Tibial artery (tissue), 4 donors: ENCODE measurements at places on chromosomes 4 and X.

- DNase-seq = no peak
Observed at GRCh38 chrX:10120828-10121227, 35.9 kb upstream of the CLCN4 start.

GRCh38 chr4:137530176-137530575, 2.1 kb downstream of the PCDH18 start:
- no peak for DNase-seq

DNA sequence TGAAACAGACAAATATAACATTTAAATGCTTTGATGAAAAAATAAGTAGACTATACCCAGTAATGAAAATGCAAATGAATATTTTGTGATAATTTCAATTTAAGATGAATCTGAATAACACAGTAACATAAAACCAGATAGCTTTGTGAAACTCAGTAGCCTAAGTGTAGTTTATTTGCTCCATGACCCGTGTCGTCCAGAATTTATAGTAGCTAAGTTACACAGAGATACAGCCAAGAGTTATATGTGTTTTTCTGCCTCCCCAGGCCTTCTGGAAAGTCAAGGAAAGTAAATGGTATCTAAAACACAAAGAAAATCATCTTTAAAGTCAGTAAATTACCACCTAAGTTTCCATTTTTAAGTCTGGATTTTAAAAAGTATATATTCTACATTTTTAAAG, 26.7 kb downstream of the HPGD start:
- no peak for DNase-seq

DNA sequence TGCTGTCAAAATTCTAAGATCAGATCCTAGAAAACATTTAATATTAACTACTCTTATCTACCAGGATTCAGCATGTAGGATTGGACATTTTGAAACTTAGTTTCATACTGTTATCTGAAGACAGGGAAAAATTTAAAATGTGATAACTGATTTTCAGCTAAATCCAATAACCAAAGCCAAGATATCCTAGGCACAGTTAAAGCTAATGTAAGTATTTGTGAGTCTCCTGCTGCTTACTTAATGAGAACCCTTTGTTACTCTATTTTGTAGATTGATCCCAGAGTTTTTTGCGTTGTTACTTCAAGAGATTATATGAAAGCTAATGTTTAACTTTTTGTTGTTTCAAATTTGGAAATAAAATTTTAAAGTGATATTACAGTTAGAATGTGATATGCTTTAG, 2.0 kb downstream of the CPE start:
- DNase-seq = no peak

DNA sequence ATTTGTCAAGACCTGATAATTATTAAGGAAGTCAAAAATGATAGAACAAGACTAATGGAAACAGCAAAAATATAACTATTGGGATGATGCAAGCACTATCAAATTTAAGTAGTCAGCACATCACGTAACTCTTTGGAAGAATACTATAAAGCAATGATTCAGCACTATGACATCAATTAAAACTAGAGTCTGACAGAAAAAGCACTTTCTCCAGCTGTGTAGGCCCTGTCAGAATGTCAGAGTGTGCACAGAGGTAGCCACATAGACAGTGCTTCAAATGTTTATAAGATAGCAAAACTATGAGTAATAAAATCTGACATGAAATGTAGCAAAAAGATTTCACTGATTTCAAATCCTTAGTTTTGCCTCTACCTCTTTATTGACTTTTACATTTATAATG, 1226.6 kb upstream of the ADGRL3 start:
- DNase-seq = no peak

DNA sequence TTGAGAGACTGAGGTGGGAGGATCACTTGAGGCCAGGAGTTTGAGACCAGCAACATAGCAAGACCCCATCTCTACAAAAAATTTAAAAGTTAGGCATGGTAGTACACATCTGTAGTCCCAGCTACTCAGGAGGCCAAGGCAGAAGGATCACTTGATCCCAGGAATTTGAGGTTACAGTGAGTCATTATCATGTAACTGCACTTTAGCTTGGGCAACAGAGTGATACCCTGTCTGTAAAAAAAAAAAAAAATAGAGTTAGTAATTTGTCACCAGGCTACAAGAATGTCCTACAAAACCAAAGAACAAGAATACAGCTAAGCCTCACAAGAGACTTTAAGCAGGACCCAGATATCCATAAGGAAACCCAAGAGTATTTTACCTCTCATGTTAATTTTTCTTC, 27.0 kb upstream of the RAB28 start:
- no peak for DNase-seq

- no peak for DNase-seq
Observed at GRCh38 chrX:82961129-82961528, 547.0 kb upstream of the POU3F4 start.

DNA sequence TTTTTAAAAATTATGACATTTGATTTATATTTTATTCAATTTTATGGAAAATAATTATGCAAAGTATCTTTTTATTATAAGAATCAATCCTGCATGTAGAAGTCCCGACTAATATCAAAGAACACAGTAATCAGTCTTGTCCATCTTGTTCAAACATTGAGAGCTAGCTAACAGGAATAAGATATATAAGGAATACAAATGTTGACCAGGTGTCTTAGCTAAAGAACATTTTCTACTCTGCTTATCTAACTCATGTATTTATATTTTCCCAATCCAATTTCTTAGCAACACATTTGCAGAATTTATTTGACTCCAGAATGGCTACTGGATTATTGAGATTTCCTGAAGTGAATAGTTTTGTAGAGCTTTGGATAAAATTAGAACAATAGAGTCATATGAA, 61.5 kb upstream of the NR3C2 start:
- no peak for DNase-seq

GRCh38 chr4:5543681-5544080, 164.7 kb downstream of the EVC2 start:
- DNase-seq = no peak

DNA sequence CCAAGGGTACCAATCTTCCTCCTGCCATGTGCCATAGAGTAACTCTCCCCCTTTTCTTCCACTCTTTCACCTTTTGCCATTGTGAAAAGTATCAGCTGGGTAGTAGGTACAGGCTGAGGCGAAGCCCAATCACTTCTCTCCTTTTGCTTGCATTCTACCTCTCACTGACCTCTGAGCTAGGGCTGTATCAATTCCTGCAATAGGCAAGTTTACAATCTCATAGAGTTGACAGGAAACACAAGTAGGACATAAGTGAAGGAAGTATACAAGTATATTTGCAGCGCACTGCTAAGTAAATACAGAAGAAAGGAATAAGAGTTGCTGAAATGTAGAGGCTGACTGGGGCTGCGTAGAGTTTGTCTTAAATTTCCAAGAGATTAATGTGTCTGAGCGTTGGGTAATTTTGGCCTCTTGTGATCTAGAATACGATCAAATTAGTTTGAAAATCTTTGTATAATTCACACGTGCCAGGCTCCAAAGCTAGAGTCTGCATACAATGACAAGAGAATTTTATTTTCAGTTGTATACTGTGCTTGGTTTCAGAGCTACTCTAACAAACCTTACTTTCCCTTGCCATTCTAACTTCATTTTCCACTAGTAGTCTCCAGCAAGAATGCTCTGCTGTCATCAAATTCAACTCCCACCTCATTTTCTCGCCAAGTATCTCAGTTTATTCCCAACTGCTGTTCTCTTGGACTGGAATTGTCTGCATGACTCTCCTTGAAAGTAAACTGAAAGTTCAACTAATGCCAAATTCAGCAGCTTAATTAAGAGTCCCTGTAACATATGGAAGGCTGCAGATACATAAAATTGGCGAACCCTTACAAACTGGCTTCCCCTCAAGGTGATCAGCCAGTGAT, 90.3 kb downstream of the ATP11C start:
- no peak for DNase-seq

- no peak for DNase-seq
Observed at GRCh38 chrX:10892621-10893225, 218.4 kb upstream of the HCCS start.

DNA sequence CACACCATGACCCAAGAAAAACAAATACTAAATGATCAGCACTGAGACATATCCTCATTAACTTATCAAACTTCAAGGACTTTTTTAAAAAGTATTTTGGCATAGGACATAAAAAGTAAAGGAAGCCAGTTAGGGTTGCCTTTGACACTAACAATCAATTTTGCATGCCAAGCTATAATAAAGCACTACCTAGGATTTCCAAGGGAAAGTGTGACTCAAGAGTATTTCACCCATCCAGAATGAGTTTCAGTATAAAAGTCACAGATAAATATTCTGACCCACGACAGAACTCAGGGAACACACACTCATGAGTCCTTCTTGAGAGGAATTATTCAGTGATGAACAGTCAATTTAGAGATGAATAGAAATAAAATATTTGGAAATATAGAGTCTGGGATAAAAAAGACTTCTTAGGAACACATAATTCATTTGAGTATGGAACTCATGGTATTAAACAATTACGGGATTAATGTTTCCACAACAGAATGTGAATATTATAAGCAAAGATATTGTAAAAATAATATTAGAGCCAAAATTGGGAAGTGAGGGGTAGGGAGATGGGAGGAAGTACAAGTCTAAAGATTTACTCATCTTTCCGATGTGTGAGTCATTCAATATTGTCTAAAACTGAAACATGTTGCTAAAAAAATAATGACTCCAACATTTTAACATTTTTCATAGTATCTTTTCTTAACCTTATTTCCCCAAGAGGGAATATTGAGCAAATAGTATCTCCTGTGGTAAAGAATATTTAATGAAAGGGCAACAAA, 143.5 kb upstream of the LNX1 start:
- no peak for DNase-seq

DNA sequence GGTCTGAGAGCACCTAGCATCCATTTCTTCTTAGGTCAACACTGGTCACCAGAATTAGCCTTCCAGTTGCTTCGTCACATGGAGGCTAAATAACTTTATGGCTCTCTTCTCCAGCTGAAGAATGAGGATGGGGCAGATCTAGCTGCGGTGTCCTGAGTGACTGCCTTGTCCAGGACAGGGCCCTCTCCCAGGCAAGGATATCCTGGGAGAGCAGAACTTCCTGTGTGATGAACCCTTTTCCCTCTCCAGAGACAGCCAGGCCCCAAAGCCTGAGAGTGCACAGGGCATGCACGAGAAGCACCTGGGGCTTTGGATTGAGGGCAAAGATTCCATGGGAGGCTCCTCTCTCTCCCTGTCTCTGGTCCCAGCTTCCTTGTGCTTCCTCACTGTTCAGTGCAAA, 108.2 kb upstream of the MAMLD1 start:
- DNase-seq = no peak

GRCh38 chr4:91198951-91199350, 1071.8 kb downstream of the CCSER1 start:
- DNase-seq = no peak

DNA sequence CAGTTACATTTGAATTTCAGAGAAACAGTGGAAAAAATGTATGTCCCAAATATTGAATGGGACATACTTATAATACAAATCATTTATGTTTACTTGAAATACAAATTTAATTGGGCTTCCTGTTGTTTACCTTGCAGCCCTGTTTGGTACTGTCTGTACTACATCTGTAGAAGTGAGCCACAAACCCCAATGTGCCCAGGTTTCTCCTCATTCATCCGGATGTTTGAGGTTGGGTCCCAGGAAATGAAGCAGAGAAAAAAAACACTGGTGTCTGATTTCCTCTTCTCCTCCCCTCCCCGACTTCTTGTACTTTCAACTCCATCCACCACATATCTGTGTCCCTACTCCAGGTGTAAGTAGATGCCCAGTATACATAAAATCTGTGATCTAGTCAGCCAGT, 27.1 kb upstream of the SCRG1 start:
- no peak for DNase-seq

GRCh38 chrX:11336201-11336600, 43.0 kb downstream of the AMELX start:
- no peak for DNase-seq

GRCh38 chrX:9700555-9700954, 65.1 kb downstream of the GPR143 start:
- no peak for DNase-seq

GRCh38 chr4:153428941-153429475, 37.2 kb upstream of the TMEM131L start:
- no peak for DNase-seq

DNA sequence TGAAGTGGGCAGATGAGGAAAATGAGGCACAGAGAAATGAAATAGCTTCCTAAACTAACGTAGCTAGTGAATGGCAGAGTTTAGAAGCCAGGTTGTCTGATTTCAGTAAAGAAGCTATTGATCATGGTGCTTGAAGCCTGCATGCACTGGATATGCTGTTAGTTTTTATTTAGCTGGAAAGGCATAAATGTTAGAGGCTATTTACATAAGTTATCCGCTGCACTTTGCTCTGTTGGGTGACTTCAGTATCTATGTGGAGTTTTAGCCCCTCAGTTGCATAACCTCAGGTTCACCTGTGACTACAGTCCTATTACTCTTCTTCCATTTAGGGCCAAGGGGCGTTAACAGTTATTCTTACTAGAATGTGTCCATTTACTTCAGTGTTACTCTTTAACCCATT, 522.4 kb upstream of the RPS6KA3 start:
- no peak for DNase-seq

DNA sequence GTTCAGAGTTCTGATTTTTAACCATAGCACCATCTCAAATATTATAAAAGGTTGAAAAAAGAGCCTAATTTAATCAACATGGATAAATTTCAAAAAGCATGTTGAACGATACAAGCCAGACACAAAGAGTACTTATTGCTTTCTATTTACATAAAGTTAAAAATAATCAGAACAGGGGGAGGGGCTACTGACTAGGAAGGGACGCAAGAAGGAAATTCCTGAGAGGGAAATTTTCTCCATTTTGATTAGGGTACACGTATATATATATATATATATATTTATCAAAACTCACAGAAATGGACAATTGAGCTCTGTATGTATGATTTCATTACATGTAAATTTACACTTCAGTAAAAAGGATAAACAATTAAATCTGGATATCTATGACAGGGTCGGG, 482 bp upstream of the MBTPS2 start:
- no peak for DNase-seq

- DNase-seq = no peak
Observed at GRCh38 chr4:132417220-132417619, 731.9 kb upstream of the PCDH10 start.

DNA sequence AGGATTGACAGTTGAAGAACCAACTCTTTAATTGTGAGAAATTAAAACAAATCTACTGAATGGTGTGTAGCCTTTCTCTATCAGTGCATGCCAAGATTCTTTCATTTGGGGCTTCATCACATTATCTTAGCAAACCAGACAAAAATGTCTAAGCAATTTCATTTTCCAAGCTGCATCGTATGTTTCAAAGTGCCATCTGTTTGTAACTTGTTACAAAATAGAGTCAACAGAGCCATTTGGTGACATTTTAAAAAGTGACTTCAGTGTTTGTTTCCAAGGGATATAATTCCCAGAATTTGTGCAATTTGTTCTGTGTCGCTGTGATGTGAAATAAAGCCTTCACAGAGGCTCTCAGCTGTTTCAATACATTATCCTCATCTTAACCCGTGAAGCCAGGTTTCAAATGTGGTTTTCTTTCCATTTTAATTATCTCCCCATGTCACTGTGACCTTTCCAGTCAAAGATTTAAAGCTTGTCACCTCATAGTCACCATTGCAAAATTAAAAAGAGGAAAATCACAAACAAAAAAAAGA, 46.0 kb upstream of the C1QTNF7 start:
- no peak for DNase-seq

GRCh38 chr4:132587626-132588025, 561.5 kb upstream of the PCDH10 start:
- no peak for DNase-seq

GRCh38 chr4:116531026-116531425, 554.4 kb downstream of the TRAM1L1 start:
- no peak for DNase-seq

- DNase-seq = no peak
Observed at GRCh38 chr4:89305028-89305427, 2.6 kb downstream of the GPRIN3 start.
